ENCODE measurements at places on chromosomes 2 and 18.
A peak's percentile ranks its signal among the peaks of the same experiment; 100 is the strongest.

GRCh38 chr2:107137706-107138105, 251.7 kb upstream of the ST6GAL2 start:
- DNase-seq, result no peak

GRCh38 chr18:61159246-61159645, 174.0 kb upstream of the CDH20 start:
- no peak for DNase-seq

GRCh38 chr2:181408861-181409260, 48.3 kb upstream of the ITGA4 start:
- DNase-seq, result no peak

DNA sequence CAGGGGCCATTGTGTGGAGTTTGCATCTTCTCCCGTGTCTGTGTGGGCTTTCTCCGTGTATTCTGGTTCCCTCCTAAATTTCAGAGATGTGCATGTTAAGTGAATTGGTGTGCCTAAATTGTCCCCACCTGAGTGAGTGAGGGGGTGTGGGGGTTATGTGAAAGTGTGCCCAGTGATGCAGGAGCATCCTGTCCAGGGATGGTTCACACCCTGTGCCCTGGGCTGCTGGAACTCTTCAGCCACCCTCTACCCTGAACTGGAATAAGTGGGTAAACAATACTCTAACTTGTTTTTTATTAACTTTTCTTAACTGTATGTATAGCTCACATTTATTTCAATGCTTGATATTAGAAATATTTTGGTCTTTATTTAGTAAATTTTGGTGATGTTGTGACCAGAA, 56.0 kb downstream of the UBE2E3 start:
- no peak for DNase-seq

DNA sequence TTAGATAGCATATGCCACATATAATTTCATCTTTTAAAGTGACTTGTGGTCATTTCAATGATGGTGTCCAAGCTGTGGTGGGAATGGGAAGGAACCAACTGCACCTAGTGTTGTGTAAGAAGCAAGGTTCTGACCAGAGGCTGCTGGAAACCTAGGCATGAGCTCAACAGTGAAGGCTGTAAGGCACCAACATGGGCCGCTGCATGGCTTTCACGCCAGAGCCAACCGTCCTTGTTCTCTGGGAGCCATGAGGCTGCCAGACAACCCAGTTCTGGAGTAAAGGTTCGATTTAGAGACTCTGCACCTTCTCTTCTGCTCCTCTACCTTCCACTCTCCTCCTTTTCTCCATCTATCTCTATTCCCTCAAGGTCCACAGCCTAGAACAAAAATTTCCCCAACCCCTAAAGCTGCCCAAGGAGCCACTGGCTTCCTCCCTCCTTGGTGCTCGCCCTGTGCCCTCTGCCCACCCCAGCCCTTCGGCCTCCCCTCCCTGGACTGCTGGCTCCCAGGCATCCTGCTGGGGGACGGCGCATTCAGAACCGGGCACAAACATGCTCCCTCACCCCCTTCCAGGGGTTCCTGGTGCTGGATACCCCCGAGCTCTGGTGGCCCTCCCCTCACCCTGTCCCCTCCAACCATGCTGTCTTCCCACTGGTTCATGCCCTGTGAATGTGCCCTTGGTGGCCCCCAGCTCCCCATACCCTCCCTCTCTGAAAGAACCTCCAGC, 305.1 kb downstream of the CELF4 start:
- DNase-seq, result no peak

- DNase-seq, result peak; percentile 64
These were observed 9.0 kb downstream of the CAPN10 start for GRCh38 chr2:240595381-240596079.

- no peak for DNase-seq
These were observed 118.6 kb downstream of the RBMS1 start for GRCh38 chr2:160375037-160375436.

DNA sequence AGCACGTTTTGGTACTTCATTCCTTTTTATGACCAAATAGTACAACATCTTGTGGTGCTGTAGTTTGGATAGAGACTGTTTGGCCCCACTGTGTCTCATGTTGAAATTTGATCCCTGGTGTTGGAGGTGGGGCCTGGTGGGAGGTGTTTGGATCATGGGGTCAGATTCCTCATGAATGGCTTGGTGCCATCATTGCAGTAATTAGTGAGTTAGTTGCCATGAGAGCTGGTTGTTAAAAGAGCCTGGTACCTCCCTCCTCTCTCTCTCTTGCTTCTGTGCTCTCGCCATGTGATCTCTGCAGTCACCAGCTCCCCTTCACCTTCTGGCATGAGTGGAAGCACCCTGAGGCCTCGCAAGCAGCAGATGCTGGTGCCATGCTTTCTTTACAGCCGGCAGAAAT, 50.9 kb downstream of the NCAPH start:
- DNase-seq, result no peak

DNA sequence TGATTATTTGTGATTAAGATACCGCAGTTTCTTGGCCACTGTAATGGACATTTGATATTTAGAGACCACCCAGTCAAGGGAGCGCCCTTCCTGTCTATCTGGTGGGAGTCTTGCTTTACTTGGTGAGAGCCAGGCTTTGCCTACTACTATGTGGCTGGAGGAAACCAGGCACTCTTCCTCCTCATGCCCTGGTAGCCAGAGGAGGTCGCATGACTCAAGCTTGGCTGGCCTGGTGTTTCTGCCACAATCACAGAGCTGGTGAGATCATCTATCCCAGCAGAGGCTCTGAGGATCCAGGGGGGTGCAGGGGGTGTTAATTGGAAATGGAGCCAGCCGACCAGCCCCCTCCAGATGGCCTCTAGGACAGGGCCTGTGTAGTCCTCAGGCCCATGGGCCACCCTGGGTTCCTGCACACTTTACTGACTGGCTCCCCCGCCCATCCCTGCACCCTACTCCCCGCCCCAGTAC, 46.8 kb upstream of the BIN1 start:
- no peak for DNase-seq

DNA sequence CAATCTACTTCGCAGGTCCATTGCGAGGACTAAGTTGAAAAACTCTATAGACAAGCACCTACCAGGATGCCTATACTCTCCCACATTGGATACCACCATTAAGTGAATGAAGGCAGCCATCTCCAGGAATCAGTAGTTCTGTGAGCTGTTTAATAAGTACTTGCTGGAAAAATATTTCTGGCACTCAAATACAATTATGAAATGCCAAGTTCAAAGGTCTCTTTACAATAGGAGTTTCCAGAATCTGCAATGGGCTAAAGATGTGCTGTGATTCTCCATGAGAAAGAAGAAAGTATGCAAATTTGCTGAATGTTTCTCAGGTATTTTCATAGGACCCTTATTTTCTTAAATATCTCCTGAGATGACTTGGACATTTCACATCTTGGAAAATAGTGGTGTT, 103.0 kb downstream of the AP1S3 start:
- no peak for DNase-seq

GRCh38 chr2:58515827-58516573, 274.9 kb upstream of the FANCL start:
- DNase-seq, result no peak

- no peak for DNase-seq
These were observed 166.3 kb downstream of the NRP2 start for GRCh38 chr2:205848601-205849000.

- DNase-seq, result no peak
These were observed 92.7 kb upstream of the WDSUB1 start for GRCh38 chr2:159379181-159379580.

DNA sequence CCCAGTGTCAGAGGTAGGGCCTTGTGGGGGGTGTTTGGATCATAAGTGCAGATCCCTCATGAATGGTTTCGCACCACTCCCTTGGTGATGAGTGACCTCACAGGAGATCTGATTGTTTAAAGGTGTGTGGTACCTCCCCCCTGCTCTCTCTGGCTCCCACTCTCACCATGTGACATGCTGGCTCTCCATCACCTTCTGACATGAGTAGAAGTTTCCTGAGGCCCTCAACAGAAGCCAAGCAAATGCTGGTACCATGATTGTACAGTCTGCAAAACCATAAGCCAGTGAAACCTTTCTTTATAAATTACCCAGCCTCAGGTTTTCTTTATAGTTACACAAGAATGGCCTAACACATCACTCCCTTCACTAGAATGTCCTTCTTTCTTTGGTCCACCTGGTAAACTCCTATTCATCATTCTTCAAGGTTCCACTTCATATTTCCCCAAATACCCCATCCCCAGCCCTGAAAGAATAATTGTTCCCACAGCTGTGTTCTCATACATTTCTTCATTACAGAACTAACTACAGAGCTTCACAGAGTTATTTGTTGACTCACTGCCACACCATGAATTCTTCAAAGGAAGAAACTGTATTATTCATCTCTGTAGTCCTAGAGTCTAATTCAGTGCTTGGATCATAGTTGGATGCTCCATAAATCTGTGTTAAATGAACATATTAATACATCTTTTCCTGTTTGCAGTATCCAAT, 81.2 kb upstream of the STK17B start:
- no peak for DNase-seq

DNA sequence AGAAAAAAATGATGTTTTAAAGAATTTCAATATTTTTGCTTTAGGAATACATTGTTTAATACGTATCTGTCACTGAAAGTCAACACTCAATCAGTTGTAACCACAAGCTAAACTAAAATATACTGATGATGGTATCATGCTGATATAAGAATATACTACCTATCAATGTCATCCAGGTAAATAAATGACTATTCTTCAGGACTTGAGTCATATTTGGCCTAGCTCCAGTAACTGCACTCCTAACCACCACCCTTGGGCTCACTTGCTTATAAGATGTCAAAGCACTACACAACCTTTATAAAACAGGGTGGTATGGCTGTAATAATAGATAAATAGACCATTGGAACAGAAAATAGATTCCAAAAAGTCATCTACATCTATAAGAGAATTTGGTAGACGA, 48.8 kb downstream of the RND3 start:
- DNase-seq, result no peak

GRCh38 chr2:241351640-241352031, 4.4 kb upstream of the FARP2 start:
- DNase-seq, result peak; percentile 82

DNA sequence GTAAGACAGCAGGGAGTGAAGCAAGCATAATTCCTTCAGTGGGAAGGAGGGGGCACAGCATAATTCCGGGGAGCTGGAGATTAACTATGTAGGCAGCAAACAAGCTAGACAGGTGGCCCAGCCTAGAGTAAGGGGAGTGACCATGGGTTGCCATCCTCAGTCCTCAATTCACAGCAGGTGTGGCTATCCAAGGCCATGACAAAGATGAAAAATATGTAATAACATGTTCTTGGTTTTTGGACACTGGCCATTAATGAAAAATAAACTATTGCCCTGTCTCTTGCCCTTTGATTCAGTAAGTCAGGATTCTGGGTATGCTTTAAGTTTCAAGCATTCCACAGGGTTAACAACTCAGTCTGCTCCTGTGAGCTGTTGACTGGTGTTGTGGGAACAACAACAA, 65.0 kb downstream of the CYP1B1 start:
- DNase-seq, result no peak

GRCh38 chr18:69143084-69143483, 257.6 kb upstream of the DOK6 start:
- DNase-seq, result no peak

- no peak for DNase-seq
These were observed 793.0 kb upstream of the ACVR2A start for GRCh38 chr2:147051814-147052213.

- no peak for DNase-seq
These were observed 169.4 kb downstream of the ZNF385B start for GRCh38 chr2:179692043-179692442.

GRCh38 chr18:50937183-50937582, 30.7 kb upstream of the ELAC1 start:
- DNase-seq, result no peak

GRCh38 chr2:153871231-153872221, at the start of gene GALNT13:
TSS of gene GALNT13 (plus strand) at chr2:153871922.
- peak; percentile 57 for DNase-seq

DNA sequence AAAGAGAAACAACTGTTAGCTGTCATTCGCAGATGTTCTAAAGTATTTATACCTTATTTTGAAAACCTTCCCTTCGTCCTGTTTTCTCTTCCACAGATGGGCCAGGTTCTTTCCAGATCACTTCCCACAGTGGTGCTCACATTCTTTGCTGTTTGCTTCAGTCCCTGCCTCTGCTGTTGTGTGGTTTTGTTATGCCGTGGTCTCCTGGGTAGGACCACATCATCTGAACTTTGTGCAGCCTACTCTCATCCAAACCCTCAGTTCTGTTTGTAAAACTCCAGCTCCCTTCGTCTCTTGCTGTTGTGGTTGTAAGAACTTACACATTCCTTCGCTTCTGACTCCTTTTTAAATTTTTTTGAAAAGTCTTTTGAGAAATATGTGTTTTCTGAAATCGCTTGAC, 38.1 kb downstream of the ZNF236 start:
- DNase-seq, result no peak

DNA sequence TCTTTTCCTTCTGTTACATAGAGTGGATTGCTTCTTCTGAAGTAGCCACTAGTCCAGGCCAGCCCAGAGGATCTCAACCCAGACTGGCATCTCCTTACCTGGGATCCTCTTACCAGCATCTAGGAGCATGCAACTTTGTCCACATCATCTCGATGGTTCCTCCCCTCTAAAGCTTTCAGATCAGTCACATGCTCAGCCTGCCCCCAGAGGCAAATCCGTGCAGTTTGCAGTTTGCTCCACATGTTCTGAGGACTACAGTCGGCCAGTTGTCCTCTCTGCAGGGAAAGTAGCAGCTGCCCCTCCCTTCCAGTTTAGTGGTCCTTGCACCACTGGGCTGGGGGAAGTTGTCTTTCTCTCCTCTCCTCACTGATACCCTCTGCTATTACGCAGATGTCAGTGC, 259.8 kb upstream of the APCDD1 start:
- DNase-seq, result no peak

DNA sequence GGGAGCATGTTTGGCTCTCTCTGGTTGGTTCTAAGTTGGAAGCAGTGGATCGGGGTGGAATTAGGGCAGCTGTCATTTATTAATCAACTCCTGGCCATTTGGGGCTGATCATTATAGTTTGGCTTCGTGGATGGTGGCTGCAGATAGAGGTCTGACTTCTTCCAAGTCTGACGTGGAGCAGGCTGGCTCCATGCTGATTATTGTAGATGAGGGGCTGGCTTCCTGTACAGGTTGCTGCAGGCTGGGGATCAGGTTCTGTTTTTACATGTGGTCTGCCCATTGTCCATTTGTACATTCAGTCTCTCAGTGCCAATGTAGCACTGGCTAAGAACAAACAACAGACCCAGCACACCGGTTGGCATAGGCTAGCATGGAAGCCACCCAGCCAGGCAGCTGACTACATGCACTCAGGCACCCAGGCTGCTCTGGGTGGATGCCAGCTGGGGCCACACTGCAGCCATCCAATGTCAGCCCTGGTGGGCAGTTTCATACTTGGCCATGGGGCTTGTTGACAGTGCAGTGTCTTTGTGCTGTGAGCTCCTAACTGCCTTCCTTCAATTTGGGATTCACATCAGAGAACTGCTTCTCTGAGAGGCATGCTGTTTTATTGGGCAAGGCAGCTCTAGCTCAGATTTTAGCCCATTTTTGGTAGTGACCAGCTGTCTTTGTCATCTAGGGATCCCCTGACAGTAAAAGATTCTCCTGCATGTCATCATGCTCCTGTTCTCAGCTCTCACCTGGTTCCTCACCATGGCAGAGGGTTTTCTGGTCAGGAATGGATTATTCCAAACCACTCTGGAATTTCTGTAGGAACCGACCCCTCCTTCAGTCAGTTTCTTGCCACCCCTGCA, 25.4 kb downstream of the NPAS2 start:
- DNase-seq, result no peak
